ENCODE measurements at places on chromosomes 11 and 22.

GRCh38 chr11:35387111-35387982, 32.0 kb downstream of the SLC1A2 start:
- DNase-seq, result no peak

DNA sequence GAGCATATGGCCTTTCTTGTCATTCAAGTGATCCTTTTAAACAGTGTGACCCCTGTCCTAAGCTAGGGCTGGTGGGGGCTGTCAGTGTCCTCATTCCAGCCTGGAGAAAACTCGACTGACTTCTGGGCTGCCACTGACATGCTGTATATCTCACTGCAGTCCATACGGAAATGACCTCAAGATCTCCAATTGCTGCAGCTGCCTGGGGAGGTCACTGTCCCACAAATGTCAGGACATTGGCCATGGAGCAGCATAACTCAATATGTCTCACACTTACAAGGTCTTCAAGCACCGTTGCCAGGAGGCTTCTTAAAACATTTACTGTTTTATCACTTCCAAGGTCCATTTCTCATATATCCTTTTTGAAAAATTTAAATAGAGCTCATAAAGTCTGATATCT, 27.8 kb upstream of the CSNK2A3 start:
- no peak for DNase-seq

GRCh38 chr22:45565973-45566372, 63.3 kb downstream of the FBLN1 start:
- DNase-seq, result no peak

DNA sequence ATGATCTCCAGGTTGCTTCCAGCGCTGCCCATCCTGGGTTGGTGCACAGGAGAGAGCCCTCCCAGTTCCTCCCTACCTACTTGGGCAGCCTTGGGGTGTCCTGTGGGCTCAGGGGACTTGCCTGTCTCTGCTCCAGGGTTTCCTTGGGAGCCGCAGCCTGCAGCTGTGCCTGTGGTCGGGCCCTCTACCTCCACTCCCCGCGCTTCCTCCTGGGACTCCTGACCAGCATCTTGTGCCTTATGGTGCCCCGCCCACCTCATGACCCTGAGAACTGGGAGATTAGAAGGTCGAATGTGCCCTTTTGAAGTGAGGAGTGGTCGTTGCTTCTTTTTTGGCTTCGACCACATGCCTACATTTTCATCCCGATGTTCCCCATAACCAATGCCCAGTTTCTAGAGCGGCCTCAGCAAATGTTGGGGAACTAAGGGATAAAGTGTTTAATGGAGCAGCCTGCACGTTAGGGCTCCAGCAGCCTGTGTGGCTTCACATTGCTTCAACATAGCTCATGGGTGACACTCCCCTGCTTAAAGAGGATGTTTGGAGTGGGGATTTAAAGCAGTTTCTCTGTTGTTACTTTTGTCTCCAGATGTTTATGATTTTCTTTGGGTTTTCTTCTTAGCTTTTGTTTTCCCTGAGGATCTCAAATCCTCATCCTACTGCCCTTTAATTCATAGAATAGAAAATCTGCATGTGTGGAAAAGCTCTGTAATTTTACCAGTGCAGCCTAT, 248.8 kb downstream of the TBC1D22A start:
- DNase-seq, result no peak

- DNase-seq, result no peak
These were observed 403 bp upstream of the SBF2 start for GRCh38 chr11:10294290-10294953.

GRCh38 chr11:70400643-70401042, 2.3 kb downstream of the CTTN start:
- DNase-seq, result no peak

- DNase-seq, result no peak
These were observed 1165.1 kb downstream of the LRRC4C start for GRCh38 chr11:40294349-40294735.

GRCh38 chr11:57885298-57886050, 123.9 kb downstream of the CTNND1 start:
- no peak for DNase-seq

GRCh38 chr22:42769574-42770447, 49.1 kb upstream of the A4GALT start:
- DNase-seq, result no peak

DNA sequence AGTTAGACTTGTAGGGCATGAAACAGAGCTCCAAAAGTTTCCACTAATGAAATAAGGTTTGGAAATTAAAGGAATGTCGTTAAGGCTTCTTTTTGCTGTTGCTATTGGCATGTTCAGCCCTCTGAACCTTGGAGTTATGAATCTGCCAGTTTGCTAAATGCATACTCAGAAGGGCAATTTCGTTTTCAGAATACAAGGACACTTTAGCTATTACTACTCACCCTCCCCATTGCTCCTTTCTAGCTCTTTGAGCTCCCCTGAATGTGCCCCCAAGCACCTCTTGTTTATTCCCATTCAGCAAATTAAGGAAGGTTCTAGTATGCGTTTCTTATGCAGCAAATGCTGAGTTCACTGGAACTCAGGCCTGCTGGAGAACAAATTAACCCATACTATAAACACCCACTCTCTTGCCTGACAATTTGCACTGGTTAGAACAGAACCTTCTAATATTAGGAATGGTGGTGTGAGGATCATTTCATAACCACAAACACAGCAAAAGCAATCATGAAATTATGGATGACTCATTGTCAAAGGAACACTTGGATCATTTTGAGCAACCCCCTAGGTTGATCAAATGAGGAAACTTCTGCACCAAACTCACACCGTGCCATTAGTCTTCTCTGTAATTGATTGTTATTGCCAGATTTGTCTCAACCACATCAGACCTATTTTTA, 26.2 kb upstream of the LIN7C start:
- no peak for DNase-seq

DNA sequence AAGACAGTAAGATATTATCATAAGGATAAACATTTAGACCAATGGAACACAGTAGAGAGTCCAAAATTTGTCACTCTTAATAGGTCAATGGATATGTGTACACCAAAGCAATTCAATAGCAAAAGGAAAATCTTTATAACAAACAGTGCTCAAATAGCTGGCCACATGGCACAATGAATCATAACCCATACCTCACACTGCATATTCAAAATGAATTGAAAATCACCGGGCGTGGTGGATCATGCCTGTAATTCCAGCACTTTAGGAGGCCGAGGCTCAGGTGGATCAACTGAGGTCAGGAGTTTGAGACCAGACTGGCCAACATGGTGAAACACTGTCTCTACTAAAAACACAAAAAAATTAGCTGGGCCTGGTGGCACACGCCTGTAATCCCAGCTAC, 8.4 kb downstream of the SNX32 start:
- DNase-seq, result no peak

DNA sequence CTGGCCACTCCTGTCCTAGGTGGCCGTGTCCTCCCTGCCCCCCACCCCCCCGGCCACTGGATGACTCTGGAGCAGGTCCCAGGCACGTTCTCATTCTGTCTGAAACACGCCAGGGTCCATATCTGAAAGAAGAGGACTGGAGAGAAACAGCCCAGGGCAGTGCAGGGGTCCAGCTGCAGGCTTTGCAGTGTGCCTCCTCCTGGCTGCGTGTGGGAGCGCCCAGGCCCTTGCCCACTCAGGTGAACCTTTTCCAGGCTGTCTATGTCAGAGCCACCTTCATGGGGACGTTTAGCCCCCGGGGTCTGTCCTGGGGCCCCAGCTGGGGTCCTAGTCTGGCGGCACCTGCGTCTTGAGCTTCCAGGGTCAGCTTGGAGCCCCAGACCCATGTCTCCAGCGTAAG, 15.6 kb downstream of the GRAMD4 start:
- no peak for DNase-seq

DNA sequence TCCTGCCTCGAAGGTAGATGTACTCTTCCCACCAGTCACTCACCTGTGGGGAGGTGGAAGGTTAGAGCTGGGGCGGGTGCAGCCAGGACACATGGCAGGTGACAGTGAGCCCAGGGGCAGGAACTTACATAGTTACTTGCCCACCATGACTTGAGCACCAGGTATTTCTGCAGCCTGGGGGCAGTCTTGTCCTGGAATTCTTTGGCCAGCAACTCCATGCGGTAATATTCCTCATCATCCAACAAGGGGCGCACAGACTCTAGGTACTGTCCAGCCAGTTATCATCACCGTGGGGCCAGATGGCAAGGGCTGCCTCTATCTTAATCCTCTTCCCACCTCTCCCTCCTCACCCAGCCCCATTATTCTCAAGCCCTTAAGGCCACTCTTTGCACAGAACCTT, 2.2 kb downstream of the CPT1B start:
- DNase-seq, result no peak

GRCh38 chr11:74030723-74031676, 22.1 kb upstream of the UCP3 start:
- no peak for DNase-seq

GRCh38 chr22:48175721-48176120, 1413.3 kb downstream of the TBC1D22A start:
- no peak for DNase-seq

- no peak for DNase-seq
These were observed 13.3 kb upstream of the CEP295 start for GRCh38 chr11:93648158-93648557.

DNA sequence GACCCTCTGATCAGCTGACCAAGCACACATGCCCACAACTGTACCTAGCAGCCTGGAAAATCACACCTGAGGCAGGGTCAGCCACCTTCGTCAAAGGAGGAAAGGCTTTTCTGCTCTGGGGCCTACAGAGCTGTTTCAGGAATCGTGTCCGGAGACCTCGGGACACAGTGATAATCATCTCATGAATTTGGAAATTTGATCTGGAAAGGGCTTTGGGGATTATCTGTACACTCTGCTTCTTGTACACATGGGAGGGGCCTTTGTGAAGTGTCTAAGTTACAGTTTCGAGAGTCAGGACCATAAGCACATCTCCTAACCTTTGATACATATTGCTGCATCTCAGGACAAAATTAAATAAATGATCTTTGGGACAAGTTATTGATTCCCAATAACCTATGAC, 1421.2 kb upstream of the TENM4 start:
- no peak for DNase-seq

GRCh38 chr11:32538804-32539203, 44.8 kb upstream of the EIF3M start:
- no peak for DNase-seq

DNA sequence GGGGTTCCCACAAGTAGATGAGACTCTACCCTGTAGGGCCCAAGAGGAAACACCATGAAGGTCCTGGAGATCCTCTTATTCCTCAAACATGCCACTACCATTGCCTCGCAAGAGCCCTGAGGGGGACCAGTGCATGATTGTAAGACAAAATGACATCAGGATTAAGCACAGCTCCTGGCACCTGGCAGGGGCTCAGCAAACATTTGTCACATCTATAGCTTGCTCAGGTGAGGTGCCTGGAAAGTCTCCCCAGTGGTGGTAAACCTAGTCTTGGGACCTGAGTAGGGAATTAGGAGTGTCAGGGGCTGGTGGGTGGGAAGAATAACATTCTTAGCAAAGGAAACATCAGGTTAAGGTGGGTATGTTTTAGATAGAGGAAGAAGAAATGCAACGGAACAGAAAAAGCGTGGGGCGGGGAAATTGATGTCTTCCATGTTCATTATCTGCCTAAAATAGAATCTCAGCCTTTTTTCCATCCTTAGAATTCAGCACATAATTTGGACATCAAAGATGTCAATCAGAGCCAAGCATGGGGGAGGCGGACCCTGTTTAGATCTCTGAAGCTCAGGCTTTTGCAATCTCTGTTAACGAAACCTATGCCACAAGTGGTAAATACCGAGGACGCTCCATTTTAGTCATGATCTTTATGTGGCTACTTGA, 924 bp downstream of the YPEL1 start:
- no peak for DNase-seq

GRCh38 chr11:113684496-113684895, 21.6 kb downstream of the TMPRSS5 start:
- DNase-seq, result no peak

- DNase-seq, result no peak
These were observed 1.6 kb downstream of the CPT1A start for GRCh38 chr11:68839911-68840641.

GRCh38 chr11:37442576-37442975, 844.5 kb upstream of the RAG2 start:
- no peak for DNase-seq

DNA sequence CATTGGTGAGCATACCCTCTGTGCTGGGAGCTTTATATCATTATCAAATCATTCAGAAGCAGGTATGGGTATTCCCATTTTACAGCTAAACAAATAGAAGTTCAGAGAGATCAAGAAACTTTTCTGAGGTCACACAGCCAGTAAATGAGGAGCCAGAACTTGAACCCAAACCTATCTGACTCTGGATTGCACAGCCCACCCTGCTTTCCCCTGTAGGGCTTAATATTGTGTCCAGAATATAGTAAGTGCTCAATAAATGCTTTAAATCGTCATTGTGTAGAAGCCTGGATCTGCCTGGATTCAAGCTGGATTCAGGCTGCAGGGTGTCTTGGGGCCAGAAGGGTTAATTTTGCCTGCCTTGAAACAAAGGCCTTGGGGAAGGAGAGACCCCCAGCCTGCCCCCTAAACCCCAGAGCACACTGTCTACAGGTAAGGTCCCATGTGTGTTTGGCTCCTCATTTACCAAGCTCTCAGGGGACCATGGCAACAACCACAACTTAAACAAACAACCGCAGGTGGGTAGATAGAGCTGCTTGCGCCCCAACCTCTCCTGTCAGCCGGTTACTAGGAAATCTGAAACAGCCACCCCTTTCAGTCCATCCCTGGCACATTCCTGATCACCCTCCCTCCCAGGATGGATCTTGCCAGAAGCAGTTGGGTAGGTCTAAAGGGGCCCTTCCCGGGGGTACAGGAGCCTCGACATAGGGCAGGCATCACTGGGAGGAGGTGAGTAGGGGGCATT, 3.0 kb upstream of the SEC14L3 start:
- no peak for DNase-seq

DNA sequence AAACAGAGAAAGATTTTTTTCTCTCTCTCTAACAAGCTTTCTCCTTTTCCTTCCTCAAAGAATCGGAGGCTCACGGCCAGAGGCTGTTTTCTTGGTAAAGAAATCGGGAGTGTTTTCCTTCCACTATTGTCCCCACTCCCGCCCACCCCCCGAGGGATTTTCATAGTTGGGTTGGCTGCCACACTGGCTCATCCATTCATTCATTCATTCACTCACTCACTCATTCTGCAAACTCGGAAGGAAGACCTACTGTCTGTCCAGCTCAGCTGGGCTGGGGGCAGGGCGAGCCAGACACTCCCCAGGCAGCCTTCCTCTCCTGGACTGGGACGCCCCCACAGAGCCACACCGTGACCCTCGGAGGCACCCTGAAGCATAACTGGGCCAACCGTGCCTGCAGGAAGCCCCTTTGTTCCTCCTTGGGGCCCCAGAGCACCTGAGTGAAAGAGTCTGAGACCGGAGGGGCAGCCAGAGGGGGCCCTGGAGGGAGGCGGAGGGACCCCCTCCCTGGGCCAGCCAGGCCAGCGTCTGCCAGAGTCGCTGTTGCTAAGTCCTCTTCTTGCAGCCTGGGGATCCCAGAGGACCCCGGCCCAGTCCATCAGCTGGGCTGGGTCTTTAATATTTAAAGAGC, 17.0 kb downstream of the CDKN1C start:
- DNase-seq, result no peak

Measured in stimulated activated CD4-positive, alpha-beta T cell treated with anti-CD3 and anti-CD28 coated beads, Interleukin-15, amount 100 ng/mL, for 1 hour (primary cell).